ENCODE measurements at places on chromosomes 1 and 21.

GRCh38 chr21:34722684-34723300 lies 54.0 kb downstream of the CLIC6 start:
- no peak for DNase-seq

- no peak for DNase-seq
These were observed 417.9 kb downstream of the MATN1 start for GRCh38 chr1:30305519-30305918.

DNA sequence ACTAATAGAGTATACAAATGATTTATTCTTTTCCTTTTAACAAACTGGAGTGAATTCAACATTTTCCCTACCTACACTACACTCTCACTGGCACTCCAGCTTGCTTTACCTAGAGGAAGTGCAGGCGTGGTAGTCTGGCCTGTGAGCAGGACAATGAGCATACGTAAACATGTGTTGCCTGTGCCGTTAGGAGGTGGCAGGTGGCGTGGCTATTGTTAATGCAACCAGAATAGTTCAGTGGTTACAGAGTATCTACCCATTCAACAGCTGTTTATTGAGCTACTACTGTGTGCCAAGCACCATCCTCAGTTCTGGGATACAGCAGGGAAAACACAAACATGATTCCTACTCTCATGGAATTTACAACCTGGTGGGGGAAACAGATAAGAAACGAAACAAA lies 299.7 kb upstream of the KAZN start:
- DNase-seq, result no peak

DNA sequence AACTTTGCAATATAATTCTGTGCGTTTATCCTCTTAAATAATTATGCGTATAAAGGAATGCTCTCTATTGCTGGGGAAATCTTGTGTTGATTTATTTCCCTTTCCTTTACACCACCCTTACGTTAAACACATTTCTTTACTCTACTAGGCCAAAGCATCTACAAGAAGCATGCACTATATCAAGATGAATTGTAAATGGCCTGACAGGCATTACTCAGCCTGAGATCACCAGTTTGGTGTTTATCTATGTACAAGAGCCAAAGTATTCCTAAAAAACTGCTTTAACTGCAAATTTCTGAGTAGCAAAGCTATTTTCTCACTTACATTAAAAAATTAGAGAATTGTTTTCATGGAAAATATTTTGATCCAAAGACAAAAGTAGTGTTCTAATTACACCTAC lies 114.8 kb downstream of the TYW3 start:
- DNase-seq, result no peak

- DNase-seq, result peak; percentile 52
These were observed 57.3 kb downstream of the NFASC start for GRCh38 chr1:204927673-204928641.

- DNase-seq, result no peak
These were observed 135.9 kb downstream of the TM2D1 start for GRCh38 chr1:61588736-61589672.

- DNase-seq, result no peak
These were observed 24.4 kb upstream of the PWP2 start for GRCh38 chr21:44082648-44083440.

DNA sequence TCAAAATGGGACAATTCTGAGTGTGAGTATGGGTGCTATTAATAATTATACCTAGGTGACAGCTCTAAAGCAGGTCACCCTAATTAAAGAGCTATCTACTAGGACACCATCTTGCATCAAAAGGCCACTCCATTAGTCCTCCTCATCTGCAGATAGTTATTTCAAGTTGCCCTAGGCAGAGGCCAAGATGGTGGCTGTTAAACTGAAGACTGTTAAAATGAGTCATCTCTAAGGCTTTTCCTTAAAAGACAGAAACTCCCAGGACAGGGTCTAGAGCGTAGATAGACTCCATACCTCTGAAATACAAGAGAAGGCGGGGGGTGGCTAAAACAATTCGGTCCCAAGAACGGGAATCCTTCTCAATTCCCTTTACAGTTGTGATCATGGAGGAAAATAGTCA lies 4.5 kb upstream of the ZNF697 start:
- DNase-seq, result no peak

DNA sequence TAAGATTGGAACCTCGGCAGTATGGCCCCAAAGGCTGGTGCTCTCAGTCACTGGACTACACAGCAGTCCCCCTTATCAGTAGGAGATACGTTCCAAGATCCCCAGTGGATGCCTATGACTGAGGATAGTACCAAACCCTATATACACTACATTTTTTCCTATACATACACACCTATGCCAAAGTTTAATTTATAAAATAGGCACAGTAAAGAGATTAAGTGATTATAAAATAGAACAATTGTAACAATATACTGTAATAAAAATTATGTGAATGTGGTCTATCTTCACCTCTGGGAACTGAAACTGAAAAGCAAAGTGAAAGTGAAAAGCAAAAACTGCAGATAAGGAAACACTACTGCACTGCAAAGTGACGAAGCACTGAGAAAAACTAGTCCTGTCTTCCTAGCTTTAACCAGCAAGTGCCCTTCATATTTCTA lies 96.8 kb downstream of the INTS7 start:
- DNase-seq, result no peak

GRCh38 chr1:5189384-5189783 lies 535.0 kb downstream of the AJAP1 start:
- DNase-seq, result no peak

- DNase-seq, result no peak
These were observed 16.1 kb upstream of the STMN1 start for GRCh38 chr1:25922056-25922970.

DNA sequence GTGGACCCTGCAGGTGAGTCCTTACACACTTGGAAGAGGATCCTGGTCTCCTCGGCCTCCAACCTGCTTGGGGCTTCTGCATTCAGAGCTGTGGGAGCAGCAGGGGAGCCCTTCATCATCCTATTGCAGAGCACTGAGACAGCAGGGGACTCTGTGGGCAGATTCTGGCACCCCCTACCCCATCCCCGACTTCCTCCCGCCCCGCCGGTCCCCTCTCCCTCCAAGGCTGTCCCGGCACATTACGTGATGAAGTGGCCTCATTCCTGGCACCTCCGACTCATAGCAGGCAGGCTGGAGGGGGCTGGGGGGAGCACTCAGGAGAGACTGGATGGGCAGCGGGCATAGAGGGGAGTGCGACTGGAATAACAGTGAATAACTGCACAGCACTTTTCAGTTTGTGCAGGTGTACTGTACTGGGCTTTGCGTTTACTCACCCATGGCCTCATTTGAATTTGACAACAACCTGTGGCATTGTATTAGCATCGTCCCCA lies 394.1 kb downstream of the MATN1 start:
- DNase-seq, result no peak

GRCh38 chr1:24122776-24123175 lies 10.8 kb upstream of the MYOM3 start:
- DNase-seq, result peak; percentile 12

DNA sequence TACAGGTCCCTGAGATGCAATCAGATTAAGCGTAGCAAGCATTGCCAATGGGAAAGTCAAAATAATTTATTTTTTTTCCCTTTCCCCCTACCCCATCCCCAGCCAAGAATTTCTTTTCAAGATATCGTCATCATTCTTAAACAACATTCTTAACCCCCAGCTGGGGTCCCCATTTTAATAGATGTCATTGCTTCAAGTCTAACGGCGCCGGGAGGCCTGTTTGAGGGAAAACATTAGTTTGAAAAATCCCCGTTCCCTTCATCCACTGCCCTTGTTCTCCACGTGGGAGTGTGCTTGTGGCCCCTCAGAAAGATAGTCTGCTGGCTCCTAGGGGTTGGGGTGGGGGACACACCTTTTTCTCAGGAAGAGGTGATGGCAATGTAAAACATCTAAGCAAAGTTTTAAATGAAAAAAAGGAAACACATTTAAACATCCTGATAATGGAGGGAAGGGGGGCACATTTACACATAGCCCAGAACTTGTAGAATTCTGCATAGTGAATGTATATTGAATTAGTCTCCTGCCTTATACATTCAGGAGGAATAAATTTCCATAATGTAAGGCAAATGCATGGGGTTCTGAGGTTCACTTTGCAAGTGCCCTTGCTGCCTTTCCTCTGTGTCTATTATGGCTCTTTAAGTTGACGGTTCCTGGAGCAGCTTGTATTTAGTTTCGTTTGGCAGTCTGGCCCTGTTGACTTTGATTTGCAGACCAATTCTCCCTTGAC lies 6.8 kb downstream of the TRNP1 start:
- no peak for DNase-seq
